ENCODE measurements at places on chromosomes 2 and 18.

DNA sequence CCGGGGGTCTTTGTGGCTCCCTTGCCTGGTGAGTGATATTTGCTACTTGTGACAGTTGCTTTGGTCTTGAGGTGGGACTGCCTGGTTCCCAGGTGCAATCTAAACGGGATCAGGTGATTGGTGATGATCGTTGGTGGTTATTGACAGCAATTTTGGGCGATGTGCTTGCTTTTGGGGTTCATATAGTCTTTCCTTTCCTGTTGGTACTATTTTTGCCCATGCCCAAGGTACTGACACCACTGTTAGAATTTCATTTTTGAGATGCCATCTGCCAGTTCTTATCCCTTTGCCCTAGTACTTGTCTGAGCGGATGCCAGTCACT is 573 bp downstream of the WDR7 start:
- DNase-seq, result no peak

DNA sequence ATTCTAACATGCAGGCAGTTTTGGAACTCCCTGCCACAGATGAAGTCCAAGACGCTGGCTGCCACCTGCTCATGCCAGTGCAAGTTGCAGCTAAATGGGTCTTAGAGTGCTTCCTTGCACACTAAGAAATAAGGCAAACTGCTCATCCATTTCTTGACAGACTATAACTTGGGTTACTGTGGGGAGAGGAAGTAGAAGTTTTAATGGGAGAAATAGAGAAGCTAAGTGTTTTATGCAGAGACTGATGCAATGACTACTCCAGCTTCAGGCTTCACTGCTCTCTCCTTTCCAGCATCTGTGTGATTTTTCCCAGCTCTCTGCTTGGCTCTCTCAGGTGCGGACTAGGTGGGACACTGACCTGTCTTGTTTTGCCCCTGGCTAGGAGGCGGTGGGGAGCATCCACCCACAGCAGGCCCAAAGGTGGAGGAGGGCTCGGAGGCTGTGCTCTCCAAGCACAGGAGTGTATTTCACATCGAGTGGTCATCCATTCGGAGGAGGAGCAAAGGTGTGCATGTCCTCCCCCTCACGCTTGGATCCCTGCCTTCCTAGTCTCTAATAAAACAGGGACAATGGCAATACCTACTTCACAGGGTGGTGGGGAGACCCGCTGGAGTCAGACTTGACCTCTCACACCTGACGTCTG is 48.2 kb downstream of the SLC14A2 start:
- no peak for DNase-seq

GRCh38 chr2:158990397-158991214 is 22.2 kb downstream of the TANC1 start:
- DNase-seq, result no peak

GRCh38 chr2:237445611-237446337 is 31.8 kb upstream of the COL6A3 start:
- no peak for DNase-seq

DNA sequence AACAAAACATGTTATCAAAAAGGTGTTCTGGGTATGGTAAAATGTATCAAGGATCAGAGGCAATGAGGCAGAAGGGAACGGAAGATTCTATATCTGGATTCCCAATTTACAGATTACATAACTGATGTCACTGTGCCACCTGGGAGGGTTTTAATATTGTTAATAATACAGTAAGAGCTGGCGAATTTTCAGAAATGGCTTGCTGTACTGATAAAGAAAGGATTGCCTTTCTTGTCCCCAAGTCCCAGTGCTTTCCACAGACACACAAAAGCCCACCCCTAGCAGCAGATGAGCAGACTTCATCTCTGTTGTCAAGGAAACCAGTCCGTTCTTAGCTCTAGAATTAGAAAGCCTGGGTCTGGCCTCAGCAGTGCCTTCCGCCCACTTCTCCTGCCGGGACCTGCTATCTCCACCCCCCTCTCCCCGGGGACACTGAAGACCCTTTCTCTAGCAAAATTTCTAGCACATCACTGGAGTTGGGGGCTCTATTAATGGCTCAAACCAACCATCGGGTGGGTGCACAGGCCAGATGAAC is 34.3 kb downstream of the ADD2 start:
- no peak for DNase-seq

DNA sequence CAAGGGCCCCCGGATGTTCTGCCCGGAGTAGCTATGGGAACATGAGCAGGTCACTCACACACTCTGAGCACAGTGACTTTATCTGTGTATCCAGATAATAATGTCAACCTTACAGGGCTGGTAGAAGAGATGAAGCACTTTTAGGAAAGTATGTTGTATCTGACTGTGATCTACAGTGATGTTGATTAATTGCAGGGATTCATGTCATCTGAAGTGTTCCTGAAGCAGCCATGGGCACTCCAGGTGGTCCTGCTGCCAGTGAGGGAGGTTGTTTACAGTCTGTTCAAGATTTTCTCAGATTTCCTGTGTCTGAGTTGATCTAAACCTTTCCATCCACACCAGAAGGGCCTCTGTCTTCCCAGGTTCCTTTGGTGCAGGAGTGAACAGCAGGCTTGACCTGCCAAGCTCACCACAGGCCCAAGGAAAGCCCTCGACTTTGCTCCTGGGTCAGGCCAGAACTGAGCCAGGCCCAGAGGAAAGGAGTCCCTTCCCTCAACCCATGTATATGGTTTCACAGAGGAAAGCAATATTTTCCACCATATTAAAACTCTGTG is 28.0 kb downstream of the KIAA2012 start:
- DNase-seq, result no peak

GRCh38 chr18:55634545-55634944 is 46.6 kb upstream of the TCF4 start:
- no peak for DNase-seq

DNA sequence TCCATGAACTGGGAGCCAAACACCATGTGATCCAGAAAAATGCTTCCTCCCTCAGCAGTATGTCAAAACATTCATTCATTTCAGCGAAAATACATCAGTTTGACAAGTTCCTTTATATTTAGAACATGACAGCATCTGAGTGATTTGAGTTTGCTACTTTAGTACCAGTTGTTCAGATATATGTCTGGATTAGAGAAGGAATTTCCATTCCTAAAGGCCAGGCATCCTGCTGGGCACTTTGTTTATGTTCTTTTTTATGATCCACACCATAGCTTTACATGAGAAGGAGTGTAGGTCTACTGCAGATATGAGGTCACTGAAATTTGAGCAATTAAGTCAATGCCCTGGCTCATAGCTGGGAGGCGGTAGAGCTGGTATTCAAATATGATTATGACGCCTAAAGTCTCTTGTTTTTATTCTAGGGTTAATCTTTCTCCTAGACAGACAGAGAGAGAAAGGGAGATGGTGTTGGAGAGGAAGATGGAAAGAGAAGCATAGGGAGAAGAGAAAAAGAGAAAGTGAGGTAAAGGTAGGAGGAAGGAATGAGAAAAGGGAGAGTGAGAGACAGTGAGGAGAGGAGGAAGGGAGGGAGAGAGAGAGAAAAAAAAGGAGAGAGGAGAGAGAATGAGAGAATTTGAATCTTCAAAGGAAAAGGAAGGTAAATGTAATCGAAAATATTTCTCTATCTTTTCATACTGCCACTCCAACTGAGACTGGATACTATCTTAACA is 839.5 kb upstream of the FANCL start:
- DNase-seq, result no peak

GRCh38 chr2:227562581-227562980 is 36.1 kb upstream of the SCYGR2 start:
- DNase-seq, result no peak

GRCh38 chr18:48153613-48154481 is 223.4 kb upstream of the SMAD2 start:
- no peak for DNase-seq

DNA sequence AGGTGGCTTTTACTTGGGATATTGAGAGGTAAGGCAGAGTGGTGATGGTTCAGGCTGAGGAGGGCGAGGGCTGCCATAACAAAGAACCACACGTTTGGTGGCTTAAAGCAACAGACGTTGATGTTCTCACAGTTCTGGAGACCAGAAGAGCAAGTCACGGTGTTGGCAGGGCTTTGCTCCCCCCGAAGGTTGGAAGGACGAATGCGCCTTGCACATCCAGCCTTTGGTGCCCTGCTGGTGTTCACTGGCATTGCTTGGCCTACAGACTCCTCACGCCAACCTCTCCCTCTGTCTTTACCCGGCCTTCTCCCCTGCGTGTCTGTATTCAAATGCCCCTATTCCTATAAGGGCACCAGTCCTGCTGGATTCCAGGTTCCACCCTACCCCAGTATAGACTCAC is 125.4 kb downstream of the TPO start:
- no peak for DNase-seq

Data from T-helper 17 cell (primary cell).